GM12891 (cell line): ENCODE measurements at places on chromosomes 6 and 20.

DNA sequence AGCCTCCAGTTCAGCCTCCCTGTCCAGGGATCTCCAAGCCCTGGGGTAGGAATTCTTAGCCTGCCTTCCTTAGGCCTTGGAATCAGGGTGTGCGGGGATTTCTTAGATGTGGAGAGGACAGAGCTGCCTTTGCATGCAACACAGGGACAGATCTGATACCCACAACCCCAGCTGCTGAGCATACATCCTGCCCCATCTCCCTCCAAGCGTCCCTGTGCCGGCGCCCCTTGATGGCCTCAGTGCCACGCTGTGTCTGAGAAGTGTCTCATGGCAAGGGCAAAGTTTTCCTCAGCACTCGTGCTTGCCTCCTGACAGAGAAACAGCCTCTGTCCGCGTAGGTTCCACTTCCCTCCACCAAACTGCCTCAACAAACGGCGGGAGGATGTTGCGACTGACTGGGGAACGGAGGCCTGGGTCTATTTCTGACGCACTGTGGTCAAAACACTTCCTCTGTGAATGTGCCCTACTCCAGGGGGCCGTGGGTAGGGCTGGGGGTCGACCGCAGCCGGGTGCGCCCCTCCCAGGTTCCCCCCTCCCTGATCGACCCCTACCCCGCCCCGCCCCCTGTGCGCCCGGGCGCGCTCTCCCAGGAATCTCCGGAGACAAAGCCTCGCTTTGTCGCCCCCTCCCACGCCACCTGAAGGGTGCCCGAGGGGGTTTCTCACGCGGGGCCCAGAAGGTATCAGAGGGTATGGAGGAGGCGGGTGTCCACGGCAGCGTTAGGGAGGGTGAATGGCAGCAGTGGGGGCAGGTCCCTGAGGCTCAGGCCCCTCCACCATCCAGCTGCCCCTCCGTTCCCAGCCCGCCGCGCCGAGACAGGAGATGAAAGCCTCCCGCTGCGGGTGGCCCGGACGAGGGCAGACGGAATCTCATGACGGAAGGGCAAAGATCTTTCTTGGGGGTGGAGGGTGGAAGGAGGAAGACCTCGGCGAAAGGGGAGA, 806 bp downstream of the MICAL1 start:
- peak; percentile 68 for DNase-seq

DNA sequence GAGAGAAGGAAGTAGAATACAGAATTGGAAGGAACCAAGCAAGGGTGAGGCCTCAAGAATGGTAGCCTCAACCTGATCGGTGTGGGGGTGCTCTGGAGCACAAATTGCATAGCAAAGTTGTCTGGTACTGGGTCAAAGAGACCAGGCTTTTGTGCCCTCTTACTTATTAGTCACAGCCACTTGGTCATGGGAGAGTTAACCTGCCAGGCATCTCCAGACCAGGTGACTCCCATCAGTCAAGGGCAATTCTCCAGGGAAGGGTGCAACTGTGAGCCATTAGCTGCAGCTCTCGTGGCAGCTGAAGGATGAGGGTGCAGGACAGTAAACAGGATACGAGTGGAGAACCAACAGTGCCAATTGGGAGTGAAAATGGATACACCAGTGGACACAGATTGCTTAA, 47.7 kb upstream of the PLCB4 start:
- no peak for DNase-seq

DNA sequence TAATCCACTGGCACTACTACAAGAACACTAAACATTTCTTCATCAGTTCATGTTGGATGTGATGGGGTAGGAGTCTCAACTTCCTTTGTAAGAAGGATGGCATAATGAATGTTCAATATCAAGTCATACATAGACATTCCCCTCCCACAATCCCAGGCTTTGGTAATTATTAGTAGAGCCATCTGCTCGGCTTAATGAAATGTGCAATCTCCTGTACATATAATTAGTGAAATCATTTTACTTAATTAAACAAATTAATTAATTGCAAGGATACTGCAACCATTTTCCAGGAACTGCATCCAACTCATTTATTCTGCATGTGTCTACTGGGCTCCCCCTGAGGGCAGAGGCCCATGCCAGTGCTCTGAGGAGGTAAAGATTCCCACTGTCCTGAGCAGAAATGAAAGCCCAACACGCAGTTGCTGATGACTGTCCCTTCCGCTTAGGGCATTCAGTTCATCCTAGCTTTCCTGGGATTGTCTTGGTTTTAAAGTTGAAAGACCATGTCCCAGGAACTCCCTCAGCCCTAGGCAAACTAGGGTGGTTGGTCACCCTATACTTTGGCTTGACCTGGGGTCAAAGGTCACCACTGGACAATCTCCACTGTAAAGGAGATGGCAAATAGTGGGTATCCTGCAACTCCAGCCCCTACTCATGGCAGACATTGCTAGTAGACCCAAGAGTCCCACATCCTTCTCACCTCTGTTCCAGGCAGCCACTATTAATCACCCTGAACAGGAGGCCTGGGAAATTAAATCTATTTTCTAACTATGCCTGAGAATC, 109.8 kb downstream of the TRERF1 start:
- no peak for DNase-seq

- DNase-seq, result no peak
These were observed 336.4 kb upstream of the HSF2 start for GRCh38 chr6:122063076-122063475.

- no peak for DNase-seq
These were observed 484.9 kb downstream of the COL12A1 start for GRCh38 chr6:74720923-74721322.

GRCh38 chr6:16967470-16967817, 134.4 kb upstream of the STMND1 start:
- no peak for DNase-seq

DNA sequence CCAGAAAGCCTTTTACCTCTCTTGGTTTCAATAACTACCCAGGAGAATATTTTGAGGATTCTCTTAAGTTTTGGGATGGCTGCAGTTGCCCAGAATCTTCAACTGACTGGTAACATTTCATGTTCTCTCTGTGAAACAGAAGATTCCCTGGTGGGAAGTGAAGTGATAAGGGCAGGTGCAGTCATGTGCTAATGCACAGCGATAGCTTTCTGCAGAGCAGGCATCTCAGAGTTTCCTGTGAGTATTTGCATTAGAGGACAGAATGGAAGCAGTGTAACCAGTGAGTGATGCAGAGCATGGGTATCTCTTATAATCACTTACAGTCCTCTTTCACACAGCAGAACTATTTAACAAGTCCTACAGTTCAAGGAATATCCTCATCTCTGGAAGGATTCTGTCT, 76.1 kb downstream of the HCRTR2 start:
- no peak for DNase-seq

GRCh38 chr20:57794600-57795341, 85.0 kb upstream of the PMEPA1 start:
- no peak for DNase-seq

DNA sequence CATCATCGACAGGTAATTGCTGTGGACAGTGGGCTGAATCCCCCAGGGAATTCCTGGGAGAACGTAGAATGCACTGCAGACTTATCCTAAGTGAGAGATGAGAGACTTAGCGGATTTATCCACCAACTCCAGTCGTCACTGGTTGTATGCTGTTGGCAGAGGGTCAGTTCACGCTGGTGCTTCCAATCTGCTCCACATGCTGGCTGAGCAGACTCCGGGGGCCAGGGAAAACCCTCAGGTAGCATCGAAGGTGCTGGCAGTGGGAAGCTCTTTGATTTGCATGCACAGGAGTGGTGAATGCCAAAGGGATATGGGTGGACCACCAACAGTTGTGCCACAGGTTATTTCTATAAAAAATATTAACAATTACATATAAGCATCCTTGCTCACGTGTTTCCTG, 20.2 kb downstream of the TTLL9 start:
- DNase-seq, result no peak

DNA sequence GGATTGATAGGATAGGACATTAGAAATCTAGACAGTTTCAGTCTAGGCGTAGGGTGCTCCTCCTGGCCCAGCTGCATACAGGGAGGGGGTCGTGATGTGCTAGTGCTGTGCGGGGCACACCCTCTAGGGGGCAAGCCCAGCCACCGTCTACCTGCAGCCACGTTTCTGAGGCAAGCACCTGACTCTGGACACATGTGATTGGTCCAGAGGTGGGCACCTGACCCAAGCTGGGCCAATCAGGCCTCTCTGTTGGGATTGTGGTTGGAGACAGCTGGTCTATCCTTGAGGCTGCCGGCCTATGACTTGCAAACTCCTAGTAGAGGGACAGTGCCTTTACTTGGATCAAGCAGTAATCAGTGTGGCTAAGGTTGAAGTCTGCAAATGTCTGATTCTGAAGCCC, 317.1 kb downstream of the BMP7 start:
- no peak for DNase-seq

- DNase-seq, result no peak
These were observed 42.8 kb downstream of the LAMA2 start for GRCh38 chr6:128925765-128926164.

DNA sequence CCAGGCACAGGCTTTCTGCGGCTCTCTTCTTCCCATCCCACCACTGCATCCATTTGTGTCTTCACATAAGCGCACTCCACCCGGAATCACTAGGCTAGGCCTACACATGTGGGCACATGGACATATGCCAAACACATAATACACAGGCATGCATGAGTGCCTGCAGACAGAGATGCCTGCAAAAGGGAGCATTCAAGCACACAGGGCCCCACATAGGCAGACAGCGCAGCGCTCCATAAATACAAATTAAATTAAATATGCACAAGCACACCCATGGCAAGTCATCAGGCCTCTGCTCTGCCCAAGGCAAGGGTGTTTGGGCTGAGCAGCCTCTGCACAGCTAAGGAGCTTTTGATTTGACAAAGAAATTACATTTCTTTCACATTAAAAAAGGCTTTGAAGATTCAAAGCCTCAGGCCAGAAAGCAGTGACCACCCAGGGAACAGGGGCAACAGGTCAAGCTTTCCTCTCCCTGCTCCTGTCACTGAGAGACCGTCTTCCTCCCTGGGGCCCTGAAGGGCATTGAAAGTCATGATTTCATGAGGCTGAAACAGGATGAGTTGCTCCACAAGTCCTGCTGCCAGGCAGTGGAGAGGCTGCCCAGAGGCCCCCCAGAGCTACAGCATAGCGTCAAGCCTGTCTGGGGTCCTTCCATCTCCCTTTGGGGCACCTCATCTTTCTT, 134.2 kb upstream of the LRFN2 start:
- DNase-seq, result no peak

DNA sequence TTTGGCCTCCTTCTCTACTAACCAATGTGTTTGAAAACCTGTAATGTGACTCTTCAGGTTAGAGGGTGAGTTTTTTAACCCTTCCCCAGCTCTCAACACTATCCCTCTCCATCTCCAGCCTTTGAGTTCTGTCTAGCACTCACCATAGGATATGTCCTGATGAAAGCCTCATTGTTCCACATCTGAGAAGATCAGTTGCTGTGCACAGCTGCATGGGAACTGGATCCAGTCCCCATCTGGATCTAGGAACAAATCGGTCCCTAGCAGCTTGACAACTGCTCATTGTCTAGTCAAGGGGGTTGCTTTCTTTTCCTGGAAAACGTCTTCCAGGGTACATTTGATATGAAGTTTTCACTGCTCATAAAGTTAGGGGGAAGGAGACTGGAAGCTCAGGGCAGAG, 45.4 kb upstream of the AGPAT4 start:
- no peak for DNase-seq

GRCh38 chr6:165002866-165003265, 306.5 kb downstream of the C6orf118 start:
- DNase-seq, result no peak

- DNase-seq, result no peak
These were observed 20.4 kb downstream of the VTA1 start for GRCh38 chr6:142167486-142167885.

DNA sequence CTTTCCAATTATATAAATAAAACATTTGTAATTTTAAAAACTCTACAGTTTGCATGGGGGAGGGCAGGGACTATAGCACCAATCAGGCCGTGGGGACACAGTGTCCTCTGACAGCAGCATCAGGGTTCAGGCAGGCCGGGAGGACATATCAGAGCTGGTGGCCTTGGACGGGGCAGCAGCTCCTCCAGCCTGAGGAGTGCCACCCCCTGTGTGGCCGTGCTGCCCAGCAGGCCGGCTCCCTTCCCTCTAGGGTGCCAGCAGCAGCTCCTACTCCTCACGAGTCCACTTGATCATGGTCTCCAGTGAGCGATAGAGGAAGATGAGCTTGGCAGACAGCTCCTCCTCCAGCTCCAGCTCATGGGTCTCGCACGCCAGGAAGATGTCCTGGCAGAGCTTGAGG, 144.0 kb upstream of the PHACTR3 start:
- DNase-seq, result no peak

DNA sequence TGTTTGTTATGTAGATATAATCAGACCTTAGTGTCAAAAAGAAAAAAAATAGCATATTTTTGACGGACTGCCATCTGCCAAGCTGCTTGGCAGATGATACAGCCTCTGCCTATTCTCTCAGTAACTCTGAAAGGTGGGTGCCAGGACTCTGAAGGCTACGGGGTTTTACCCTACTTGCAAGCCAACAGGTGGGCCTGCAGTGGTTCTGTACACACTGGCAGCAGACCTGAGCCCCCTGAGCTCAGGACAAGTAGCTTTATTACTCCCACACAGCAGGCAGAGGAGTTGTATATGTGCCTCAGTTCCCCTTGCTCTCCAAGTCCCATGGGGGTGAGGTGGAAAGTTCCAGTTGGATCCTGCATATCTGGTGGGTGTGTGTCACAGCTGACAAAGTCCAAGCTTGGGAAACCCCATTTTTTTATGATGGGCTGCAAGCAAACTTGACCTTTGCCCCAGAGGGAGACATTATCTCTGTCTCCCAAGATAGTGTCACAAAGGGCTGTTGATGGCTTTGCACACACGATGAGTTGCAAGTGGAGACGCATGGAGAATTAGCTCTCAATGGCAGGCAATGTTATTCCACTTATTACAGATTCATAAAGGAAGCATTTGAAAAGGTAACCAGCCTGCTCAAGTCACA, 20.5 kb upstream of the AFDN start:
- no peak for DNase-seq

- DNase-seq, result no peak
These were observed 6.6 kb downstream of the FOXS1 start for GRCh38 chr20:31838646-31839292.

DNA sequence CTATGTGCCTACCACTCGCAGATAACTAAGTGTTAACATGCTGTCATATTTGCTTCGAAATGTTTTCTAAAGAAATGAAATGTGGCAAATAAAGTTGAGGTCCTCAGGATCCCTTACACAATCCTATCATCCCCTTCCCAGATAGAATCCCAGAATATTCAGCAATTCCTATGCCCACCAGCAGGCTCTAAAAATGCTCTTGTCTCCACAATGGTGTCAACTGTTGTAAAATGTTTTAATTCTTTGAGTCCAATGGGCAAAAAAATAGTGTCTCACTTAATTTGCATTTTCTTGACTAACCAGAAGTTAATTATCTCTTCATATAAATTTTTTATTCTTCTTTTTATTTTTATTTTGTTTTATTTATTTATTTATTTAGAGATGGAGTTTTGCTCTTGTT, 103.9 kb upstream of the MAP7 start:
- no peak for DNase-seq

DNA sequence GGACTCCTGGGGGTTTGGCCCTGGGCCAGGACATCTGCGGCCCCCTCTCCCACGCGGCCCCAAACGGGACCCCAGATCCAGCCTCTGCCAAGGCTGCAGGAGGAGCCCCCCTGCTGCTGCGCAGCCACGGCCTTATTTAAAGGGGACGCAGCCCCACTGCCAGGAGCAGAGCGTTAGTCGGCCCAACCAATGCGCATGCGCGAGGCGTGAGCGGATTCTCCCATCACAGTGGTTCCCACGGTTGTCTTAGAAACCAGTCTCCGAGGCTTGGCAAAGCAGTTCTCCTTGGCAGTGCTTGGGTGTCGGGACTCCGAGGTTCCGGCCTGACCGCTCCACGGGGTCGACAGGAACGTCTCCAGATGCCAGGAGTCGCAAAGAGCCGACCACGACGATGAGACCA, 288.3 kb upstream of the ZNF337 start:
- DNase-seq, result no peak

- no peak for DNase-seq
These were observed 116.6 kb upstream of the STXBP5 start for GRCh38 chr6:147087641-147088040.
